ENCODE measurements at places on chromosomes 3 and 15.

DNA sequence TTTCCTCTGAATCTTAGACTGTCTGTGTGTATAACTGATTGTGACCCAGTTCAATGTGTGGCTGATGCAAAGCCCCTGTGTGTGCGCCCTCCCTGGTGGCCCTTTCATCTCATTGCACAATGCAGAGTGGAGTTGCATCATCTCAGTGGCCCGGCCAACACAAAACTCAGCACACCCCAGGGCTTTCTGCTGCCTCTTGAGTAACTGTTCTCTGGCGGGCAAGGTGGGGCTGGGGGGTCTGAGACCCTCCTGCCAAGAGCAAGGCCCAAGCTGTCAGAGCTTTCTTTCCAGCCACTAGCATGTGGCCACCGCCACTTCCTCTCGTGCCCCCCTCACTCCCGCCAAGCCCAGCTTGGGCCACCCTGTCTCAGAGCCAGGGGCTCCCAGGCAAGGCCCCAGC, 80.7 kb upstream of the ALDH1L1 start:
- DNase-seq, result no peak

GRCh38 chr15:69013726-69014406, 629 bp upstream of the NOX5 start:
- DNase-seq, result no peak

GRCh38 chr15:86382341-86382740, 302.7 kb downstream of the AGBL1 start:
- DNase-seq, result no peak

GRCh38 chr3:60633644-60634043, 617.6 kb downstream of the FHIT start:
- DNase-seq, result no peak
